Thoracic aorta endothelial cell (primary cell): ENCODE measurements at places on chromosomes 2 and 18. TPM values are rescaled to one million over a fixed set of nuclear protein-coding genes. Genes with fewer than 3 reads are reported as not detected.

The STAT4 gene
- total RNA-seq: 0.07 and 0.27 TPM in 2 replicates

The TXNDC2 gene
- total RNA-seq: 0.07 TPM in 1 of 2 replicates, not detected in the other

The CTAGE1 gene
- total RNA-seq: not detected in 2 replicates

The ANKRD23 gene
- total RNA-seq: 1.5 and 1.7 TPM in 2 replicates

The SGPP2 gene
- not detected in 2 replicates for total RNA-seq

The ANKRD53 gene
- 0.13 and 0.50 TPM in 2 replicates for total RNA-seq

The FAM161A gene
- 4.1 and 4.8 TPM in 2 replicates for total RNA-seq

The SATB2 gene
- total RNA-seq: 1.3 and 2.7 TPM in 2 replicates

The RGPD3 gene
- 0.53 and 0.79 TPM in 2 replicates for total RNA-seq

The LRP1B gene
- total RNA-seq: 0.07 and 0.13 TPM in 2 replicates

The HOXD3 gene
- 11.2 TPM in 1 of 2 replicates, not detected in the other for total RNA-seq

The CAPN13 gene
- total RNA-seq: not detected in 2 replicates
